RCC 7860 (cell line): ENCODE measurements at places on chromosomes 11 and 22.

DNA sequence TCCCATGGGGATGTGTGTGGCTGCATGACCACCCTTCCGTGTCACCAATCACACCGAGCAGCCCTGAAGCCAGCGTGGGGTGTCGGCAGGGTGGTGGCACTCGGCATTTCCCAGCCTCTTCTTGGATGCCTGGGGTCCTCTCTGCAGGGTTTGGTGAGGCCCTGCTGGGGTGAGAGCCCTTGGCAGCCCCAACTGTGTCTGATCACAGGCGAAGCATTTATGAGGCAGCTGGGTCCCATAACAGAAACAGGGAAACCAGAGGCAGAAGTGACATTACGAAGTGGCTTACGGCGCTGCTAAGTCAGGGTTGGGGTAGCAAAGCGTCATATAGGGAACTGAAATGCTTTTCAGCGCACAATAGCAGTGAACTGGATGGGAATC is 92.3 kb upstream of the SEPTIN5 start:
- no peak for DNase-seq

DNA sequence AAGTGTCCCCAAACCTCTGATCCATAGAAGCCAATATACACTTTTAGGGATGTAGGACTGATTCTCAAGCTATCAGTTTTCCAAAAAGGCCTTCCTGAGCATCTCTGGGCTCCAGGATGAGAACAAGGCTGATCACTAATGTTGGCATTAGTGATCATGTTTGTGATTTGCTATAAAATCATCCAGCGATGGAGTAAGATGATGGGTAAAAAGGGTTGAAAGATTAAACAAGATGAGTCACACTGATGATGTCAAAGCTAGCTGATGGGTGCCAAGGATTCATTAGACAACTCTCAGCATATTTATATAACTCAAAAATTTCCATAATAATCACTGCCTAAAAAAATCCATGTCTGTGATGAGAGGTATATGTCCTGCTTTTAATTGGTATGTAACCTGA is 42.8 kb downstream of the ZNF280B start:
- DNase-seq, result no peak

GRCh38 chr11:3134651-3135480 is 30.2 kb downstream of the OSBPL5 start:
- no peak for DNase-seq

- no peak for DNase-seq
Observed at GRCh38 chr11:115161876-115162275, 342.3 kb downstream of the CADM1 start.

DNA sequence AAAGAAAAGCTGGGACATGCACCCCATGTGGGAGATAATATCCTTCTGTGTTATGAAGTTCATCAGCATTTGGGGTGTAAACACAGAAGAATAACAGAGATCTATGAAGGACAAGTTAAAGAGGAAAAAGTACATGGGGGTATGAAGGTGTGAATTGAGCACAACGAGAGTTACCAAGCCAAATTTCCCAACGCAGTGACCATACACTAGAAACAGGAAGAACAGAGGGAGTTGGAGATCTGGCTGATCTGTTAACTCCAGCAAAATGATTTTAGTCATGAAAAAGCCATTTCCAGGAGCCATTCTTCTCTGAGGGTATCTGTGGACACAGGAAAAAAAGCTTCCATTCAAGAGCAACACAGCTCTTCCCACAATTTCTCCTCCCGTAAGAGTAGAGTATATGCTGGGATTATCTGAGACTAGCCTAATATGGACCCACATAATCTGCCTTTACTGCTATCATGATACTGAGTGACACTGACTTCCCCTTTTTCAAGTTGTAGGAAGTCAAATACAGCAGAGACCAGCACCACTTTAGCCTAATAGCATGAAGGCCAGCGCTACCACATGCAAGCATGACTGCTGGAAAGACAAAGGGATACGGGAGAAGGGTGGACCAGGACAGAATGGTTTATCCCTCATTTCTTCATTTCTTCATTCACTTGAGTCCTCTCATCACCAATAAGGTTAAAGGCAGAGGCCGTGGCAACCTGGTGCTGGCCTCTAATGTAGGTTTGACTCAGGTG is 19.6 kb upstream of the OR8D2 start:
- DNase-seq, result no peak

GRCh38 chr11:46321757-46322156 is 25.5 kb upstream of the DGKZ start:
- DNase-seq, result no peak

DNA sequence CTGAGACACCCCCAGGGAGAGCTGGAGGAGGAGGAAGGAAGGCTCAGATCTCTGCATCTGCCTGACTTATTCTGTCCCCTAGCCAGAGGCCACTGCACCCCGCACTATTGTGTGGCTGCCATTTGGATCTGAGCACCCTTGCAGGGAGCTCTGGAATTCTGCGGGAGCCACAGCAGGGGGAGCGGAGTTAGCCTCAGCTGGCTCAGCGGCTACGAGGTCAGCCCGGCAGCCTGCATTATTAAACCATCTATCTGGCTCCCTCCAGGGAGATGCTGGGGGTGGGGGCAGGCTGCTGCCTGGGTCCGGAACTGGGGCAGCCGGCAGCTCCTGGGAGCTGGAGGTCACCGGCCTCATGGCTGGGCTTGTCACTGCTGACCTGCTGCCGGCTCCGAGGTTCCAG is 6.5 kb upstream of the ELFN2 start:
- DNase-seq, result no peak

GRCh38 chr22:24744638-24745037 is 29.9 kb downstream of the PIWIL3 start:
- DNase-seq, result no peak

- DNase-seq, result no peak
Observed at GRCh38 chr22:45582955-45583320, 80.3 kb downstream of the FBLN1 start.

DNA sequence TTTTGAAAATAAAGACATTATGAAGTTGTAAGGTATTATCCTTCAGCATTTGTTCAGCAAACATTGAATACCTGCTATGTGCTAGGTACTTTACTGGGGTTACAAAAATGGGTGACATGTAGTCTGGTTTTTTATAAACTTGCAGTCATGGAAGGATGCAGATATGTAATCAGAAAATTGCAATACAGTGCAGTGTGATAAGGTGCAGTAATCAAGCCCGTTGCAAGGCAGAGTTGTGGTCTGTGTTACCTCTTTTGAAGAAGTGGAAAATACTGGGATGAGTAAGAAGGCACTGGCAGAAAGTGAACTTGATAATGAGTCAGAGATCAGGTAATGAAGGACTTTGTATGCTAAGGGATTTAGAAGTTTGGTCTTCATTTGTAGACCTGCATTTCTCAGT is 8.1 kb downstream of the FBXO7 start:
- DNase-seq, result peak; percentile 25

DNA sequence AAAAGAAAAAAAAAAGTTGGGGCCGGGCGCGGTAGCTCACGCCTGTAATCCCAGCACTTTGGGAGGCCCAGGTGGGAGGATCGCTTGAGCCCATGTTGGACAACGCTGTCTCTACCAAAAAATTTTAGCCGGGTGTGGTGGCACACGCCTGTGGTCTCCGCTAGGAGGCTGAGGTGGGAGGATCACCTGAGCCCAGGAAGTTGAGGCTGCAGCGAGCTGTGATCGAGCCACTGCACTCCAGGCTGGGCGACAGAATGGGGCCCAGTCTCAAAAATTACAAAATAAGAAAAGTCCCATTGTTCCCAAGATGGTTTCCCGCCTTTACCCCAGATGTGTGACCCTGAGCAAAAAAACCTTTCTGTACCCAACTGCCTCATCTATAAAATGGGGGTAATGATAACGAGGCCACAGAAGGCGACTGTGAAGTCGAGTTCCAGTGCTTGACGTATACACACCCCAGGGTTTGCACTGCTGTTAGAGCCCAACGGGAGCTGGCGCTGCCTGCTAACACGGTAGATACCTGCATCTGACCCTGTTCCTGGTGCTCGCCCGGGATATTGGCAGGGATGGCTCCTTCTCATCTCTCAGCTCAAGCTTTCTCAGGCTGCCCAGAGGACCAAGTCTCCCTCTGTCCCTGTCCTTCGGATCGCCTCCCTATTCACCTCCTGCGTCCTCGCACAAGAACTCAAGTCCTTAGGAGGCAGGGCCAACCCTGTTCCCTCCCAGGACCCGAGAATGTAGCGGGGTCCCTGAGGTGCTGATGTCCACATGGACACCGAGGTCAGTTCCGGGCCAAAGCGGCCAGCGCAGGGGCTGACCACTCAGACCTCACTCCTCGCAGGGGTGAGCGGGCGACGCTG is 1.1 kb upstream of the RPLP2 start:
- peak; percentile 70 for DNase-seq

DNA sequence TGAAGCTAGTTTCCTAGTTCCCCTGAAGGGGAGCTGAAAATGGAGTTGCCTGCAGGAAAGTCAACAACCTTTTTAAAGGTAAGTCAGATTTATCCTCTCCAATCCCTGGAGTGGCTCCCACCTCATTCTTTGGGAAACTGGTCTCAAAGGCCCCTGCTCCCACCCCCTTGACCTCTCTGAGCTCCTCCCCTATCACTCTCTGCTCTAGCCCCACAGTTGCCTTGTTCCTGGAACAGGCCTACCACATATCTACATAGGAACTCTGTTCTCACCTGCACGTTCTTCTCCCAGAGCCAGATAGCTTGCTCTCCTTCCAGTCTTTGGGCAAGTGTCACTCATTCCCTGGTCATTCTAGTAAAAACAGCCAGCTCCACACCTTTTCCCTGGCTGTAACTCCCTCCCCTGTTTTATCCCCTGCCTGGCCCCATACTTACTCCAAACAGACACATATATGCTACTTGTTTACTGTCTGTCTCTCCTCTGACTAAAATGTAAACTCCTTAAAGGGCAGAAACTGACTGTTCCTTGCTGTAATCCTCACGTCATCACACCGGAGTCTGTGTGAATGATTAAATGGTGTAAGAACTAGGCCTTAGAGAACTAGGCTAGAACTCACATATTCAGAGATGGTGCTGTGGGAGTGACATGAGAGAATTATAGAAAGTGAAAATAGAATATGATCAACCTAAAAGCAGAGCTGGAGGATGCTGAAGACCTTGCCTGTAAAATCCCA is 53.3 kb downstream of the TCF20 start:
- no peak for DNase-seq

- DNase-seq, result no peak
Observed at GRCh38 chr11:112997857-112998466, 36.7 kb downstream of the NCAM1 start.

DNA sequence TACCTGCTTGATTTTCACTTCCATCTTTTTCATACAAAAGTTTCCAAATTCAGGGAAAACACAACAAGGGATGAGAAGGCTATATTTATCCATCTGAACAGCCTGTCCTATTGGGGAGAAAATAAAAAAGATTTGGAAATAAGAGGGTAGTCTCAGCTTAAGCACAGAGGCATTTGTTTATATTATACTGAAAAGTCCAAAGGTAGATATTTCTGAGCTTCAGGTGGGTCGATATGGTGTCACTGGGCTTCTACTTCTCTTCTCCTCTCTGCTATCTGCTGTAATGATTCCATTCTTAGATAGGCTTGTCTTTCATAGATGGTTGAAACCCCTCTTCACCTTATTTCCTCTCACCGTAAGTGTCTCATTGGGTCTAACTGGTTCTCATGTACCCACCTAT is 337.0 kb downstream of the INSC start:
- no peak for DNase-seq

- no peak for DNase-seq
Observed at GRCh38 chr11:111510311-111510710, 1.9 kb downstream of the BTG4 start.

DNA sequence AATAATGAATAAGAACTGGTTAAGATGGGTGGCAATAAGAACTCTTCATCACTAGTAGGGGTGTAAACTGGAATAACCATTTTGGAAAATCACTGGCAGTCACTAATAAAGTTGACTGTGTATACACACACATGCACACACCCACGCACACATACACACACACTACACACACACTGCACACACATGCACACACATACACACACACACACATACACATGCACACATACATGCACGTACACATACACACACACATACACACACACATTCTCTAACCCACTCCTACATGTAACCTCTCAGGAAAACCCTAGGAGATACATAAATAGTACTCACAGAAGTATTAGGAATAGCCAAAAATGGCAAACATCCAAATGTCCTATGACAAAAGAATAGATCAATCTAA is 406.5 kb upstream of the SYN3 start:
- no peak for DNase-seq

GRCh38 chr22:37007651-37008050 is 11.6 kb downstream of the TST start:
- no peak for DNase-seq

DNA sequence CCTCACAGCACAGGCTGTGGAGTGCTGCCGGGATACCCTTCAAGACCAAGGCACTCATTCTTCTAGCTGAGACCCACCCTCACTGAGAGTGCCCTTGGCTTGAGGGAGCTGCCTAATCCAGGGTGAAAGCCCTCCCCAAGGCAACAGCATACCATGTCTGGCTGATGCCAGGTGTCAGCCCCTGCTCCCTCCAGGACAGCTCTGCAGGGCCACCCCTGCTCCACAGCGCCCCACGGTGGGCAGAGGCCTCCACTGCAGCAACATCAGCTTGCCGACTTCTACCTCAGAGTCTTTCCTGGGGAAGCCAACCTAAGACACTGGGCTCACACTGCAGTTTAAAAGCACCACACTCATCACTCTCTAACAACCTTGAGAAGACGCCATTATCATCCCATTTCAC is 29.0 kb downstream of the TTLL1 start:
- no peak for DNase-seq

- DNase-seq, result peak; percentile 50
Observed at GRCh38 chr11:65329944-65330403, 3.7 kb upstream of the DPF2 start.

DNA sequence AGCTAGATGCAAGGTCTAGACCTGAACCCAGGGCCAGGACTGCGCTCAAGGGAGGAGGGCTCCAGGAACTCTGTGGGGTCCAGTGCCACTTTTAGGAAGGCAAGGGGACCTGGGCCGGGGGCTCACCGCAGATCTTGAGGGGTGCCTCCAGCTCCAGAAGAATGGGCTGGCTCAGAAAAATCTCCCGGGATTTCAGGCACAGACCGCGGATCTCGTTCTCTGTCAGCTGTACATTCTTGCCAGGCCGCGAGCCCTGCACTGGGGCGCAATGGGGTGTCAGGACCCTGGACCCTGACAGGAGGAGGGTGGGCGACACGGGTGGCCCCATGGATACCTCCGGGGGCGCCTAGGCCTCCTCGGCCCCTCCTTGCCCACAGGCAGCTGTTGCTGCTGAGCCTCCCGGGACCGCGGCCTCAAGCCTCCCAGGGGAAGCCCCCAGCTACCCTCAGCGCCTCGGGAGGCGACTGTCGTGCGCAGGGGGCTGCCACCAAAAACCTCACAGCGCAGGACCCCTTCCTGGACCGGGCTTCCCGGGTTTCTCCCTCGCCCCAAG is 640 bp downstream of the PPP1CA start:
- DNase-seq, result no peak

DNA sequence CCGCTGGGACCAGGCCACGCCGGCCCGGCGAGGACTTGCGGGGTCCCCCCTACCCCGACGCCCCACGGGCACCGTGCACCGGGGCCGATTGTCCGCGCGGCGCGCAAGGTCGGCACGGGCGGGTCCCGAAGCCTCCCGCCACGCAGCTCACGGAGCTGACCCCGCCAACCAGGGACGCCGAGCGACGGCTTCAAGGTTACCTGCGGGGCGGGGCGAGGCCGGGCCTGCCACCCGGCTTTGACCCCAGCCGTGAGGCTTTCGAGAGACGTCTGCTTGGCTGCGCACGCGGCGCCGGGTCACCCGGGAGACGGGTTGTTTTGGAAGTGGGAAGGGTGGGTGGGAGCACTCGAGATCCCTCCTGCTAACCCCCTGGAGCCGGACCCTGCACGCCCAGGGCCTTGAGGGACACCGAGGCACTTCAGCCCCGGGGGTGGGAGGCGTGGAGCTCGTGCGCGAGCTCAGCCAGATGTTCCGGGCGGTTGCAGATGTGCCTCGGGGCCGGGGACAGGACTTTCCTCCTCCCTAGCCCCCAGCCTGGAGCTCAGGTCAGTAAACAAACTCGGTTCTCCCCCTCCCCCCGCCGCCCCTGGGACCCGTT is 3.2 kb upstream of the WNT11 start:
- no peak for DNase-seq
